ENCODE measurements at places on chromosomes 3 and 15. TPM values are rescaled to one million over a fixed set of nuclear protein-coding genes. Genes with fewer than 3 reads are reported as not detected.

DNA sequence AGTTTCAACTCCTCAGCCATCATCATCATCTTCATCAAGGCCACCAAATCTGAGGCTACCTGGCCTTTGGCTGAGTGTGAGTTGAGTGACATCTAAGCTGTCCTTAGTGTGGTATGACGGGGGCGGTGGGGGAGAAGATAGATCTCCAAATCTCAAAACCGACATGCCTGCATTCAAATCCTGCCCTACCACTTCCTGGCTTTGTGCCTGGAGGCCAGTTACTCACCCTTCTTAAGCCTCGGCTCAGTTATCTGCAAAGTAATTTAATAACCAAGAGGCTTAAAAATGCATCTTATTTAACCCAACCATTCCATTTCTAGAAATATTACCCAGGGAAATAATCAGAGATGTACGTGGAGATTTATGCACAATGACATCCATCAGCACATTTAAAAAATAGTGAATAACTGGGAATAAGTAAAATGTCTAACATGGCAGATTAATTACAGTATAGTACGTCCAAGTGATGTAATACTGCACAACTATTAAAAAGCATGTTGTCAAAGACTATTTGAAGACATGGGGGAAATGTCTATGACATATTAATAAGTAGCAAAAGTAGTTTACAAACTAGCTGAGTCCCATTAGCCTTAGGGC is 167.4 kb downstream of the NTRK3 start:
- no peak overlapping the region for H3K4me3 ChIP-seq
- DNase-seq = no peak
- no peaks in the 10 kb centered on the region for H3K36me3 ChIP-seq
- no peaks in the 10 kb centered on the region for H3K27me3 ChIP-seq
- no peaks in the 10 kb centered on the region for H3K4me1 ChIP-seq
- no peak overlapping the region for H3K27ac ChIP-seq

GRCh38 chr15:71698742-71699141 is 111.6 kb upstream of the NR2E3 start:
- H3K27me3 ChIP-seq = no peaks in the 10 kb centered on the region
- no peak overlapping the region for H3K4me3 ChIP-seq
- DNase-seq = no peak
- no peaks in the 10 kb centered on the region for H3K4me1 ChIP-seq
- H3K36me3 ChIP-seq = no peaks in the 10 kb centered on the region

- no peak overlapping the region for H3K27ac ChIP-seq
- peaks cover 6% of the 10 kb centered on the region for H3K27me3 ChIP-seq
- H3K4me3 ChIP-seq = no peak overlapping the region
- H3K4me1 ChIP-seq = no peaks in the 10 kb centered on the region
- no peaks in the 10 kb centered on the region for H3K36me3 ChIP-seq
Observed at GRCh38 chr15:67902579-67903009, 62.7 kb upstream of the RNU6-1 start.

DNA sequence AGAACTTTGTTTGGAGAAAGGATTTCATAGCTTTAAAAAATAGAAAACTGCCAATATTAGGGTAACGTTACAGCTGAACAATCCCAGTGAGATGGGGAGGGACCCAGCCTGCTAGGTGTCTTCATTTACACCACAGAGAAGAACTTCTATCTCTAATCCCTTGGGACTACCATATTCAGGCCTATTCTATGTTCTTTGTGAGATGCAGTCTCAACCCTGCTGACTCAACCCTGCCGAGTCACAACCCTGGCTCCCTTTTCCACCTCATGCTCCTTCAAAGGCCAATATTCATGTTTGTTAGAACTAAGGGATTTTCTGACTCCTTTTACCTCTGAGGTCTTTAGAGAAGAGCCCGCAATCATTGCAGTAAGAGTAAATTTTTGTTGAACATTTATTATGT is 350.5 kb downstream of the EPHB1 start:
- H3K4me3 ChIP-seq = no peak overlapping the region
- no peak for DNase-seq
- no peaks in the 10 kb centered on the region for H3K27me3 ChIP-seq

- H3K4me1 ChIP-seq = no peaks in the 10 kb centered on the region
- H3K27ac ChIP-seq = no peak overlapping the region
- no peak overlapping the region for H3K4me3 ChIP-seq
- DNase-seq = peak; percentile 16
- H3K36me3 ChIP-seq = no peaks in the 10 kb centered on the region
- H3K27me3 ChIP-seq = peaks cover 6% of the 10 kb centered on the region
Observed at GRCh38 chr3:47542471-47543173, 29.1 kb upstream of the ELP6 start.

The DUOXA2 gene
- total RNA-seq = not detected

The GOLGA6D gene
- total RNA-seq = not detected

The COL7A1 gene
- 3.1 TPM for total RNA-seq

The ARRDC4 gene
- total RNA-seq = 9.1 TPM

Data from IMR-90 (cell line).